ENCODE measurements at places on chromosomes 16 and 17.
A peak's percentile ranks its signal among the peaks of the same experiment; 100 is the strongest.

- DNase-seq: peak; percentile 32
These were observed 57.8 kb upstream of the TEX2 start for GRCh38 chr17:64320613-64321553.

DNA sequence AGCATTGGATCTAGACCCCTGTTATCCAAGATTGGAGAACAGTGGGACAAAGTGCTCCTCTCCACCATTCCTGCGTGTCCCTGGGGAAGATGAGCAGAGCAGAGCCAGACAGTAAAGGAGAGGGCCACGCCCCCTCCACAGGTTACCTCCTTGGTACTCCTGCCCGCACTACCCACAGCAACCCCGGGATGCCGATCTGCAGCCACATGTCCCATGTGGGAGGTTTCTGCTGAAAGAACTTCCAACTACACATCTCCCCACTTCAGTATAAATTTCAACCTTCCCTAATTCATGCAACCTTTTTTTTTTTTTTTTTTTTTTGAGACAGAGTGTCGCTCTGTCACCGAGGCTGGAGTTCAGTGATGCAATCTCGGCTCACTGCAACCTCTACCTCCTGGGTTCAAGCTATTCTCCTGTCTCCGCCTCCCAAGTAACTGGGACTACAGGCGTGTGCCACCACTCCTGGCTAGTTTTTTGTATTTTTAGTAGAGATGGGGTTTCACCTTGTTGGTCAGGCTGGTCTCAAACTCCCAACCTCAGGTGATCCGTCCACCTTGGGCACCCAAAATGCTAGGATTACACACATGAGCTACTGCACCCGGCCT is 2.3 kb downstream of the RAB37 start:
- no peak for DNase-seq

DNA sequence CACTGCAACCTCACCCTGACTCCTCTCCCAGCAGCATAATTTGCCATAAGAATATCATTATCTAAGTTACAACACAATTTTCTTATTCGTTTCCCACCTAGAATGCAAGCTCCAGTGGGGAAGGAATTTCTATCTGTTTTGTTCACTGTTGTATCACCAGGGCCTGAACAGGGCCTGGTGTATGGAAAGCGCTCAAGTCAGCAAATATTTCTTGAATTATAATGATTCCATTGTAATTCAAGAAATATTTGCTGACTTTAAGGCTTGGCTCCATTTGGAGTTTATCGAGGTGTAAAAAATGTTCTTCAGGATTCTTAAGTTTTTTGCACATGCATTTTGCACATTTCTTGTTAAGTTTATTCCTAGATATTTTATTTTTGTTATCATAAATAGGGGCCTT is 58.4 kb downstream of the RBFOX3 start:
- DNase-seq: no peak

DNA sequence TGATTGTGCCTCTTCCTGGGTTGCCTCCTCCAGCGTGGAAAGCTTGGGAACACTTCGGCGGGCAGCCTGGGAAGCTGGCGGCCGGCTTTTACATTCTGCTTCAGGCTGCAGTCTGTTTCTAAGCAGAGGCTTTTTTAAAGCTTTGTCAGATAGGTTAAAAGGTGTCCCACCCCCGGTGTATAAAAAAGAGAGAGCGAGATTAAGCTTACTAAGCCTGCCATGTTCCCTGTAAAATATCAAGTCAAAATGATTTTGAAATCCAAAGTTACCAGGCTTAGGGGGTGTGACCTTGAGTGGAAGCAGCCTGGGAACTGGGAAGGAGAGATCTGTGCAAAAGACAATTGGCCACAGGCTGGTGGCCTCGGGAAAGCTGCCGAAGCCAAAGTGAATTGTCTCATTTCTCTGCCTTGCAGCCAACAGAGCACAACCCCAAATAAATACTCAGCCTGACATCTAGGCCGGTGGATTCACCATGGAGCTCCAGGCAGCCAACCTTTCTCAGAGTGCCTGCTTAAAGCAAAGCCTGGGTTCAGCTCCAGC is 254.5 kb downstream of the FTO start:
- no peak for DNase-seq

DNA sequence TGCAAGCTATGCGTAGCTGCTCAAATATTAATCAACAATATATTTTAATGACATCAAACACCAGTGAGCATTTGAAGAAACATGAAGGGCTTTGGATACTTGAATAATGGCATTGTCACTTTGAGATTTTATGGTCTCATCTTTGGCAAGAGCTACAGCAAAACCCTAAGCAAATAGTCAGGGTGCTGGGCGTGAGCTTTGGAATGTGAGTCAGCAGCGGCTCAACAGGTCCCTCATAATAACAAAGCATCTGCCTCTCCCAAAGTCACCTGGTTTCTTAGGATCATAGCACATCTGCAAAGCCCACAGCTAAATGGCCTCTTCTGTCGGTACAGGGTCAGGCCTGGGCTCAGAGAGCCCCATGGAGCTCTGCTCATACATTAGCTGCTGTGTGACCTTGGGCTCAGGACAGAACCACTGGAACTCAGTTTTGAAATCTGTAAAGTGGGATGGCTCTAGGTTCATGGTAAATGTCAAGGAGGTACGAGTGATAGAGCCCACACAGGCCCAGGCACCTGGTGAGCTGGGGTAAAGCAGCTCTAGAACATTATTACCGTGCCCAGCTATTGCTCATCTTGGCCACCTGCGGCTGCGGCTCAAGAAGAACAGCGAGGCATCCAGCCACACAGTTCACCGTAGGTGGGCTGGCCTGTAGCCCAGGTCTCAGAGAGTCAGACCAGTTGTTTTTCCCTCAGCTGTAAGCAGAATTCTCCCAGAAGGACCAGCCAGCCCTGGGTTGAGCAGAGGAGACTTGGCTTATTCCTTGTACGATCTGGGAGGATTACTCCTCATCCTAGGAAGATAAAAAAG is 544.5 kb upstream of the CDH11 start:
- DNase-seq: no peak

GRCh38 chr16:57373117-57373947 is 1.0 kb downstream of the CX3CL1 start:
- DNase-seq: no peak

- DNase-seq: no peak
These were observed 36.2 kb downstream of the PRMT7 start for GRCh38 chr16:68346892-68347480.

DNA sequence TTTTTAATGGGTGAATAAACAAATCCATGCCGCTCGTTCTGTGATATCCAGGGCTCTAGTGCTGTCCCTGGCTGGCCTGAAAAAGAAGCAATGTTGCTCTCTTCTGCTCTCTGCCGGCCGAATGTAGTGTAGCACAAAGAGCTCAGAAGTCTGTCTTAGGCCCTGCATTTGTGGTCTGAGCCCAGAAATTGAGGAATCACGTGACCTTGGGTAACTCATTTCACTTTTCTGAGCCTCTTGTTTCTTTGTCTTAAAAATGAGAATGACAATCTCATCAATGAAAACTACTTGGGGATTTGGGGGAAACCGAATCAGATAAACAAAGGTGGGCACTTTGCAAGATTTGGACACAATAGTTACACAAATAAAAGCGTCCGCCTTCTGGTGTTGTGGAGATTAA is 381.6 kb upstream of the ASIC2 start:
- DNase-seq: peak; percentile 4

DNA sequence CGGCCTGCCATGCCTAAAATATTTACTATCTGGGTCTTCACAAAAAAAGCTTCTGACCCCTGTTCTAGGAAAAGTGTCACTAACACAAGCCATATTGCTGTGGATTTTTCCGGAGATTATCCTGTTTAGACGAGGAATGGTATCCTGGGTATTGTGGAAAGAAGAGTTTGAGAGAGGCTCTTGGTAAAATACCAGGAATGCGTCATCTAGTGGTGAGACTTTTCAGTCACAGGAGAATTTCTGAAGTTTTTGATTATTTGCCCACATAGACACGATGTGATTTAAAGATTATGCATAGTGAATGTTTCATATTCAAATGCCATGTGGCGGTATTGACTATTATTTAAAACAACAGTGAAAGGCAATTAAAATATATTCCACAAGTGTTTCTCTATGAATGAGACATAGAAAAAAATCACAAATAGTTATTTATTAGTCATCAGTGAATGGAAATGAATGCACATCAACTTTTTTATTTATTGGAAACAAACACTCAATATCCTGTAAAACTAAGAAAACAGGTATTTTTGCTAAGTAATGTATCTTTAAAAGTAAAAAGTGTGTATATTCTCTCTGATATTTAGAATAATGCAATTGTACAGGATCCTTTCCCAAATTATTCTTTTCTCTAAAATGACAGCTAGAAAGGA is 7.8 kb downstream of the KRT28 start:
- no peak for DNase-seq

GRCh38 chr17:10579270-10579669 is 29.8 kb upstream of the MYH2 start:
- DNase-seq: no peak

GRCh38 chr17:27473748-27474609 is 17.7 kb downstream of the KSR1 start:
- peak; percentile 41 for DNase-seq

DNA sequence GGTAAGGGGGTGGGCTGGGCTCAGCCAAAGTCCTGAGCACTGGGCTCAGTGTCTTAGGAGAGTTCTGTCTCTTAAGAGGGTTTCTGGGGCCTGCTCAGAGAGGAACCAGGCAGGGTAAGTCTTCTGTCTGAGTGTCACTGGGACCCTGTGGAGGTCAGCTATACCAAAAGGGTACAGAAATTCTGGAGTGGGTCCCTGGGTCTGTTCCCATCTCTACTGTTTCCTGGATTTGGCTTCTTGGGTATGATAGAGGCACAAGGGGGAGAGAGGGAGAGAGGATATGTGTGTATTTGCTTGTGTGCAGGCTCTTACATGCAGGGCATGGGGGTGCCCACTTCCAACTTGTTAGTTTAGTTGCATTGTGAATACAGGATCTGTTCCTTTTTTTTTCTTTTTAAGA is 1.6 kb downstream of the E2F4 start:
- no peak for DNase-seq

GRCh38 chr17:61496174-61496956 is 44.1 kb downstream of the TBX4 start:
- DNase-seq: no peak

DNA sequence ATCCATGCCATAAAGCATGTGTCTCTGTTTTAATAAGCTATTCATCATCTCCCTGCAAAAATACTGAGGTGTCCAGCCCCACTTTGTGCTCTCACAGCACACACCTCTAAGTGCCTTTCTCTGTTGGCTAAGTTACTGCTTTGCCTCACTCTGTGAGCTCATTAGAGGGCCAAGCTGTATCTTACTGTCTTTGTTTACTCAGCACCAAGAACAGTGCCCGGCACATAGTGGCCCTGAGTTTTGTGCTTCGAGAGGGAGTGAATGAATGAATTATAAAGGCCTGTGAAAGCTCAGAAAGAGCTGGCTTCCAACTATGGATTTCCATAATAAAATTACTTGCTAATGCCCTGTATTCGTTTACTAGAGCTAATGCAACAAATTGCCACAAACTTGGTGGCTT is 50.2 kb upstream of the NOG start:
- DNase-seq: no peak

GRCh38 chr16:19860166-19861041 is 24.2 kb downstream of the GPRC5B start:
- no peak for DNase-seq

DNA sequence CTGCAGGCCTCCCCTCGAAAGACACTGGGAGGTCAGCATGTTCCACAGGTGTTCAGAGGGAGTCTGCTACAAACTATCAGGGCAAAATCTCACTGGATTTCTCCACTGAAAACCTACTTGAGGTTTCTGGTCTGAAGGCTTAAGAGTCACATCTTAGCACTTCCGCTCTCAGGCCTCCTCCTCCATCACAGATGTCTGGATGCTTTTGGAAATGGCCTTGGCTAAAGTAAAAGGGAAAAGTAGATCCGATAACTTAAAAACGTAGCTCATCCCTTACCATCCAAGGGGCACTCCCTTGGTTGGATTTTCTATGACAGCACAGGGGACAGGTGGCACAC is 14.4 kb downstream of the GINS2 start:
- DNase-seq: no peak

Data from stimulated activated CD8-positive, alpha-beta memory T cell treated with anti-CD3 and anti-CD28 coated beads, Interleukin-4, amount 100 ng/mL, for 1 hour (primary cell).